Tibial nerve (tissue), 4 donors: ENCODE measurements at places on chromosomes 7 and 10.

DNA sequence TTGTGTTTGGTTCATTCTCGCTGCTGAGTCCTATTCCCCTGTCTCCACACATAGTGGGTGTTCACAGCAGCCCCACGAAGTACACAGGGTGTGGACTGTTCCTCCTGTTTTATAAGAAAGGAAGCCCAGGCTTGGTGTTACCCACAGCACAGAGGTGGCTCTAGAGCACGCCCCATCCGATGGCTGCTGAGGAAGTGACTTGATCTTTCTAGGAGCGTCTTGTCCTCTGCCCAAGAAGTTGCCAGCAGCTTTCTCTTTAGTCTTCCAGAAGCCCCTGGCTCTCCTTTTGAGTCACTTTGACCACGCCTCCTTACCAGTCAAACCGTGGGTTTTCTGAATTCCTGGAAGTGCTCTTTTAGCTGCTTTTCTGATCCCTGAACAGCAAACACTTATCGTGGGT is 94.0 kb downstream of the GRK5 start:
- no peaks in the 10 kb centered on the region for H3K27me3 ChIP-seq
- DNase-seq, result no peak
- H3K27ac ChIP-seq, result no peak overlapping the region
- H3K4me3 ChIP-seq, result no peak overlapping the region

GRCh38 chr7:8125680-8126444 is 136.1 kb downstream of the ICA1 start:
- H3K27ac ChIP-seq, result no peak overlapping the region
- no peaks in the 10 kb centered on the region for H3K4me1 ChIP-seq
- H3K36me3 ChIP-seq, result no peaks in the 10 kb centered on the region
- H3K27me3 ChIP-seq, result no peaks in the 10 kb centered on the region
- DNase-seq, result no peak
- H3K4me3 ChIP-seq, result no peak overlapping the region

GRCh38 chr10:116084161-116084560 is 188.8 kb downstream of the GFRA1 start:
- H3K36me3 ChIP-seq, result no peaks in the 10 kb centered on the region
- H3K4me3 ChIP-seq, result no peak overlapping the region
- no peak for DNase-seq
- no peaks in the 10 kb centered on the region for H3K4me1 ChIP-seq

GRCh38 chr10:16943295-16944285 is 126.4 kb upstream of the RSU1 start:
- H3K4me1 ChIP-seq, result no peaks in the 10 kb centered on the region
- DNase-seq, result no peak
- no peak overlapping the region for H3K4me3 ChIP-seq
- peaks cover 5% of the 10 kb centered on the region for H3K36me3 ChIP-seq
- H3K27ac ChIP-seq, result peak overlapping the region; percentile 84

GRCh38 chr10:43234471-43235041 is 32.3 kb downstream of the RASGEF1A start:
- no peak overlapping the region for H3K4me3 ChIP-seq
- H3K27me3 ChIP-seq, result peaks cover 10% of the 10 kb centered on the region
- no peaks in the 10 kb centered on the region for H3K4me1 ChIP-seq
- H3K36me3 ChIP-seq, result no peaks in the 10 kb centered on the region
- H3K27ac ChIP-seq, result no peak overlapping the region
- DNase-seq, result no peak

DNA sequence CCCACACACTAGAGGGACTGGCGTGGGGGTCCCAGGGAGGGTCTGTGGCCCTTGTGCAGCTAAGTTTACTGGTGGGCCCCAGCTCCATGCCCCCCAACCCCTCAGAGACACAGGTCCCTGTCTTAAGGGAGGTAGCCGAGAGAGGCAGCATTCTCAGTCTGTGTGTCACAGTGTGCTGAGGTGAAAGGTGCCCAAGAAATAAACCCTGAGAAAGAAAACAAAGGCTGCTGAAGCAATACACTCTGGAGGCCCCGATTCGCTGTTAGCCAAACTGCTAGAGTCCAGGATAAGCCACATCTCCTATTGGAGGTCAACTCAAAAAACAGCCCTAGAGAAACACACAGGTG is 28.6 kb upstream of the NDST2 start:
- H3K27ac ChIP-seq, result no peak overlapping the region
- H3K27me3 ChIP-seq, result no peaks in the 10 kb centered on the region
- no peak overlapping the region for H3K4me3 ChIP-seq
- peaks cover 7% of the 10 kb centered on the region for H3K36me3 ChIP-seq
- DNase-seq, result no peak

DNA sequence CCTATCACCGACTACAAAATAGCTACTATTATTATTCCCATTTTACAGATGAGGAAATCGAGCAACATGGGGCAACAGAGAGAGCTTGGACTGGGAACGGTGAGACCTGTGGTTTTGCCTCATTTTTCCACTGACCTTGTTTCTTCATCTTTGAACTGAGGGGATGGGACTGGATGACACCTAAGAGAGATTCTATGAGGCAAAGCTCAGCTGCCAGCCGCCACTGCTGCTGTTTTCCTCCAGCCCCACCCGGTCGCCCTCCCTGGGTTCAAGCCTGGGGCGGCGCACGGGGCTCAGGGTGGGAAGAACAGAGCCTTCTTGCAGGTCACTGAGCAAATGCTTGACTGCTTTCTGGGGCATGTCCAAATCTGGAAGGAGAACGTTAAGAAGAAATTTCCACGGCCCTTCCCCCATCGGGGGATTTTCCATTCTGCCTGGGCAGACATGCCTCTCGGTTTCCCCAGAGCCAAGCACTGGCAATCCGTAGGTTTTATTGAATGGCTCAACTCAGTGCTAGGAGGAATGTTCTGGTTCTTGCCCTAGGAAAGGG is 12.3 kb downstream of the DDIT4 start:
- no peaks in the 10 kb centered on the region for H3K36me3 ChIP-seq
- H3K27ac ChIP-seq, result peak overlapping the region; percentile 49
- H3K4me3 ChIP-seq, result no peak overlapping the region
- H3K27me3 ChIP-seq, result no peaks in the 10 kb centered on the region
- H3K4me1 ChIP-seq, result no peaks in the 10 kb centered on the region
- DNase-seq, result no peak

GRCh38 chr10:24700948-24701347 is 22.7 kb downstream of the ARHGAP21 start:
- no peaks in the 10 kb centered on the region for H3K36me3 ChIP-seq
- no peaks in the 10 kb centered on the region for H3K27me3 ChIP-seq
- no peak for DNase-seq
- H3K4me3 ChIP-seq, result no peak overlapping the region
- no peaks in the 10 kb centered on the region for H3K4me1 ChIP-seq
- no peak overlapping the region for H3K27ac ChIP-seq

- no peak overlapping the region for H3K4me3 ChIP-seq
- no peak overlapping the region for H3K27ac ChIP-seq
- no peaks in the 10 kb centered on the region for H3K36me3 ChIP-seq
Measured at GRCh38 chr7:5350600-5351385, 68.0 kb downstream of the SLC29A4 start.
